ENCODE measurements at places on chromosomes 4 and X. TPM values are rescaled to one million over a fixed set of nuclear protein-coding genes. Genes with fewer than 3 reads are reported as not detected.

Gene USP17L11
- not detected for total RNA-seq

Gene CSN1S1
- not detected for total RNA-seq

GRCh38 chrX:131789664-131790063 lies 233.4 kb upstream of the STK26 start:
- no peak for DNase-seq

DNA sequence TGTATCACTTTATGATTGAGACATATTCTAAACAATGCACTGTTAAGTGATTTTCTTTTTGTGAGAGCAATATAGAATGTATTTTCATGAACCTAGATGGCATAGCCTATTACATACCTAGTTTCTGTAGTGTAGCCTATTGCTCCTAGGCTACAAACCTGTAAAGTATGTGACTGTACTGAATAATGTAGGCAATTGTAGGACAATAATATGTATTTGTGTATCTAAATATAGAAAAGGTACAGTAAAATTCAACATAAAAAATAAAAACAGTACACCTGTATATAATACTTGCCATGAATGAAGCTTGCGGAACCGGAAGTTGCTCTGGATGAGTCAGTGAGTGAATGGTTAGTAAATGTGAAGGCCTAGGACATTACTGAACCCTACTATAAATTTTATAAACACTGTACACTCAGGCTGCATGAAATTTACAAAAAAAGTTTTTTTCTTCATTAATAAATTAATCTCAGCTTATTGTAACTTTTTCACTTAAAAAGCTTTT lies 106.7 kb downstream of the VSIG4 start:
- no peak for DNase-seq

DNA sequence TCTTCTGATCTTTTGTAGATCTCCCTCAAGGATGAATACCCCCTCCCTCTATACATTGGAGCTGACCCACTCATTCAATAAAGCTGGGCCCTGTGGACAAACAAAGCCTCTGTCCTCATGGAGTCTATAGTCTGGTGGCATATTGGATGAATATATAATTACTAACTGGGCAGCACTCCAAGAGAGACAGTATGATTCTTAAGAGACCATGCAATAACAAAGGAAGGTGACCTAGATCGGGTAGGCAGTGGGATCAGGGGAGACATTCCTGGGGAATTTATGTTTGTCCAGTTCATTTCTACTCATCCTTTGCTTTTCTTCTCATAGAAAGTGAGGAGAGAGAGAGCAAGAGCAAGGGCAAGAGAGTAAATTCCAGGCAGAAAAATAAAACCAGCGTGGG lies 23.5 kb upstream of the CXCL13 start:
- DNase-seq, result no peak

All from H4 (cell line).